T-helper 2 cell (primary cell): ENCODE measurements at places on chromosomes 3 and 15.

DNA sequence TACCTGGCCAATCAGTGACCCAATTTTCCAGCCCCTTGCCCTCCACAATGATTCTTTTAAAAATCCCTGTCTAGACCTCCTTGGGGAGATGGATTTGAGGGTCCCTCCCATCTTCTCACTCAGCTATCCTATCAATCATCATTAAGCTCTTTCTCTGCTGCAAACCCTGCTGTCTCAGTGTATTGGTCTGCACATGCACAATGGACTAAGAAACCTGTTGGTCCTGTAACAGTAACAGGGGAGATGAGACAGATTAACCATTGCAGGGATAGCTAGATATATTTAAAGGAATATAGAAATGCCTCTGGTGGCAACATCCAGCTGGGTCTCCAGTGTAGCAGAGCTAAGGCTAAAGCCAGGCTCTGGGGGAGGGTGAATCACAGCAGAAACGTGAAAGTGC is 74.6 kb upstream of the CHRNA7 start:
- DNase-seq = no peak

DNA sequence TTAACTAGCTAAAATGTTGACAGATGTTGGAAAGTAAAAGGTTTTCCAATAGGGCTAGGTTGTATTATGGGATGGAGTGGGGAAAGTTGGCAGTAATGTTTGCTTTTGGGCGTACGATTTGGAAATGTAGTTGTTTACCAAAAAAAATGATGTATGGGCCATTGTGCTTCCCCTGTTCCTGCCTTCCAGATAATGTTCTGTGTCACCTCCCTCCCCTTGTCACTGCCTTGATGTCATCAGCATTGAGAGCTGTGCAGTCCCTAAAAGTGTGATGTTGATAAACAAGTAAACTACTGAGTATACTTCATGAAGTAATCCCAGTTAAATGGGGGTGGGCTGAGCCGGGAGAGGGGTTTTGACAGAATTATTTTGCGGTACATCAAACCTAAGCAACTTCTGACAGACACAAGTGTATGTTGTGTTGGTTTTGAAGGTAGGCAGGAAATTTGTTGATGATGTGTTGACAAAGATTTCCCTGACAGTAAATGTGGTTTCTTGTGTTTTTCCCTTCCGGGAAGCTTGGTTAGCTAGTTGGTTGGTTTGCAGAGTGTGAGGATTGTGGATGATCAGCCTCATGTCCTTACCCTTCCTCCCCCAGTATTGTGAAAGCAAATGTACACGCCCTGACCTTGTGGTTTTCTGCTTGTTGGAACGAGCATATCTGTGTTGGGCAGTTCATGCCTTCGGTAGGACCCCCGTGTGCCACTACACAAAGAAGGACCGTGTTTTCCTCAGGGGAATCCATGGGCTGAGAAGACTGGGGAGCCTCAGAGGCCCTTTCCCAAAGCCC is 87.3 kb downstream of the PGPEP1L start:
- DNase-seq = no peak

GRCh38 chr3:99639579-99639978 is 1.2 kb downstream of the COL8A1 start:
- DNase-seq = no peak

DNA sequence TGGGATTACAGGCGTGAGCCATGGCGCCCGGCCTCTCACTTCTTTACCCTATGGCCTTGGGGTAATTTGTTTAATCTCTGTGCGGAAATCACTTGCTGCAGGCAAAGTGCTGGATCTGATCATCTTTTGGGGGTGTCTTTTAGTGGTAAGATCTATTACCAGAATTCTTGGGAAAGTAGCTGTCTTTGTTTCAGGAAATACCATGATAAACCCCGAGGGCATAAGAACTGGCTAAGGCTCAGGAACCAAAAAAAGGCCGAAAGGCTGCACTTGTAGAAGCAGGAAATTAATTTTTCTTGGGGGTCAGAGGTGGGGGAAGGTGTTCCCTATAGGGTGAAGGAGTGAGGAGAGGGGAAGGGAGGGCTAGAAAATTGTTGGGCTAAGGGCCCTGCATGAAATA is 22.7 kb upstream of the IGF2BP2 start:
- DNase-seq = no peak

- no peak for DNase-seq
Observed at GRCh38 chr3:120648290-120648689, 33.7 kb downstream of the HGD start.

DNA sequence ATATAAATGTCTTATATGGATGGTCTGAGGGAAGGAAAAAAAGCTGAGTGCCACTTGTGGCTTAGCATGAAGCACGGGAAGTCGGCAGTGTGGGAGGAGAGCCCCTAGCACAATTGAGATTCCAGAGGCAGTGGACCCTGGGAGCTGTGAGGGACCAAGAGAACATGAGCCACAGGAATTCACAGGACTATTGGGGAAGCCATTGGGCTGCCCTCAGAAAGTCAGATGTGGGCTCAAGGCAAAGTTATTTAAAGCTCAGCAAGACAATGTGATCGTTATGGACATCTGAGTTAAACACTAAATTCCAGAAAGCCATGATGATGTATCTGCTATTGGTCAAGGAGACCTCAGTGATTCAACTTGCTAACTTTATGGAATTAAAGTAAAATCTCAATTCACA is 380.8 kb upstream of the IL12A start:
- no peak for DNase-seq

- no peak for DNase-seq
Observed at GRCh38 chr3:10919636-10920035, 72.9 kb upstream of the SLC6A1 start.

DNA sequence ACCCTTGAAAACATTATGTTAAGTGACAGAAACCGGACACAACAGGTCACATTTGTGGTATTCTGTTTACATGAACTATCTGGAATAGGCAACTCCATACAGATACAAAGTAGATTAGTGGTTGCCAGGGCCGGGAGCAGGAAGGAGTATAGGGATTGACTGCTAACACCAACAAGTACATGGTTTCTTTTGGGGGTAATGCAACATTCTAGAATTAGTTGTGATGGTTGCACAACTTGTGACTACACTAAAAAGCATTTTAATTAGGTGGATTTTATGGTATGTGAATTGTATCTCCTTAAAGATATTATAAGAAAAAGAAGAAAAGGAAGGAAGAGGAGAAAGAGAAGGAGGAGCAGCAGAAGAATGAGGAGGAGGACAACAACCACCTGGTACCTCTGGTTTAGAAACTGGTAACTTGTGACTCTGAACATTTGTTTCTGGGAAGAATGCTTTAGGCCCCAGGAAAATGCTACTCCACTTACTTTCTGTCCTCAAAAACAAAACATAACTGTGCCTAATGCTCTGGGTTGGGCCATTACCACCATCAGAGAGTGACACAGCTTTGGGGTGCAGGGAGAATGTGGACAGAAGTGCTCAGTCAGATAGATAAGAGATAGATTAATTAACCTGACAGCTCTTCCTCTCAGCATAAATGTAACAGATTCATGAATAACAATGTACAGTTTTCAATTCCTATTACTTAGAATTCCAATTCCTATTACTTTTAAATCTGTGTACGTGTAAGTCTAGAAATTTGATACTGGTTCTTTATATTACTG is 20.3 kb downstream of the SETMAR start:
- DNase-seq = no peak

- no peak for DNase-seq
Observed at GRCh38 chr3:154122552-154122911, 1.3 kb downstream of the ARHGEF26 start.

GRCh38 chr3:122099255-122099654 is 44.1 kb downstream of the CD86 start:
- DNase-seq = no peak

GRCh38 chr3:159996018-159996417 is 7.4 kb downstream of the IL12A start:
- no peak for DNase-seq
